ENCODE measurements at places on chromosomes 6 and 20.

DNA sequence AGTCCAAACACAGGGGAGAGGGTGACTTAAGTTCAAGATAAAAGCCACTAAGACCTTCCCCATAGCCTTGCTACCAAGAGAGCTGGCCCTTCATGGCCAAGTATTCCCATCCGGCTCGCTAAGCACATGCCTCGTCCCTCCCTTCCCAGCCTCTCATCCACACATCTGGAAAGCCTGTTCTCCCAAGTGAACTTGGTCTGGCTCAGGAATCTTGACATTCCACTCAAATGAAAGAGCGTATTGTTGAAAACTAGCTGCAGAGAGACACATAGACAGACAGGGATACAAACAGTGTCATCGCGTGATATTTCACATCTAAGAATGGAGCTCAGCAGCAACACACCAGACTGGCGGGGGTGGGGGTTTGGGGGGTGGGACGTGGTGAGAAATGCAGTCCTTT, 182.8 kb upstream of the FOXQ1 start:
- no peak for DNase-seq

GRCh38 chr6:137680705-137681346, 186.2 kb upstream of the TNFAIP3 start:
- no peak for DNase-seq

GRCh38 chr6:2542858-2543218, 207.9 kb downstream of the MYLK4 start:
- DNase-seq = peak; percentile 75

GRCh38 chr6:129306826-129307225, 403.2 kb downstream of the ARHGAP18 start:
- DNase-seq = no peak

DNA sequence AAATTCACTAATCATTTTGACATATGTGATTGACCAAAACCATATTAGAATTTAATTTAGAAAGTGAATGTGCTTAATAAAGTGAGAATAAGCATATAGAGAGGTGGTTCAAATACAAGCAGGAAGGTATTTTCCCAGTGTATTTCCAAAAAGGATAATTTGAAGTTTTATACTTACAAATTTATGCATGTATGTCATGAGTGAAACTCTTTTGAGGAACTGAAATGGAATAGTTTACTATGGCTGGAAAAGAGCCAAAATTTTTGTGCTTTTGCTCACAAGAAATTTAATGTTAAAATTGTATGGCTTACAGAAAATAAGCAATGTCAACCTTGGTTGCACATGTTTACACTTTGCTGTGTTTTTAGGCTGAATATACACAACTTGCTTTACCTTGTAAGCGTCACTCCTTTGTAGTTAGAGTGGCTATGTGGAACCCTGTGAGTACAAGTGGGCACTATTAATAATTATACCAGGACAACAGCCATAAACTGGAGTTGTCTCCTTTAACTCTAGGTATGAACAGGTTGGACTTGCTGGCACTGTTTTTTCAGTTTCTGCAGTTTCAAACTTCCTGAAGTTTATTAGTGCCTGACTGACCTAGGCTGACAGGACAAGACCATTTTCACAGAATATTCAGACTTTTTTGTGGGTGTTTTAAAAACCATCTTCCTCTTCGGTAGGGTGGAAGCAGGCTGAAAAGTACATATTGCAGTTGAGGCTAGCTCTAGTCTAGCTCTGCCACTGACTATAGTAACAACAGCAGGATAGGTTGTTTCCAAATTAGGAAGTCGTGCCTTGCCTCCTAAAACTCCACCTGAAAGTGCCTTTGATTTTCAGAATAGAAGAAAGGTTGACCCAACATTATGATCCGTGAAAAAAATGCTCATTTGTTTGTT, 6.0 kb downstream of the AFDN start:
- DNase-seq = no peak

DNA sequence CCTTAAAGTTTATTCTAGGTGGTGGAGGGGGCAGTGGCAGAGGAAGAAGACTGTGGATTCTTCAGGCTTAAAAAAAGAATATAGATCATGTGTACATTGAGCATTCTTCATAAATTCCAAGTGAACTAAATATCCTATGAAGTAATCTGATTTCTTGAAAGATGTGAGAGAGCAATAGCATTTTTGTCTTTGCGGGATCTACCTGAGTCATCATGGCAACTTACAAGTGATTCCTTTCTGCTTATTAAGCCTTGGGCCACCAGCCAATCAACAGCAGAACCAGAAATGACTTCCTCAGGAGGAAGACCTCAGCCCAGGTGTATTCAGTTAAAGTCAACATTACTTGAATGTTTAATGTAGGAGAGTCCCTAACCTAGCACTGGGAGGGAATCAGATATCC, 756.9 kb downstream of the TFAP2A start:
- DNase-seq = no peak

- DNase-seq = no peak
These were observed 223.2 kb downstream of the PRL start for GRCh38 chr6:22073516-22074198.

GRCh38 chr20:31695849-31696804, 26.5 kb downstream of the BCL2L1 start:
- DNase-seq = no peak

DNA sequence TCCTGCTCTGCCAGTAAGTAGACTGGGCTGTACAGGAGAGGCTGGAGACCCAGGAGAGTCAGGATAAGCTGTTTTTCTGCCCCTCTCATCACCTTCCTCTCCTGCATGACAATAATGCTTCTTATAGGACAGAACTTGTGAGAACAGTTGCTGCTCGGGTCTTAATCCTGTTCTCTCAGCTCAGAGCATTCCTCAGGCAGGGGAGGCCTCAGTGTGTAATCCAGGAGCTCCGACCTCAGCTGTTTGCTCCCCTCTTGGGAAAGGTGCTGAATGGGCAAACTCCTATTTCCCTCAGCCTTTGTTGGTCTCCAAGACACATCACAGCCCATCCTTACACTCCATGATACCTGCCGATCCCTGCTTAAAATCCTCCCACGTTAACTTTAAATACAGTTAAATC, 134.9 kb upstream of the LRFN2 start:
- no peak for DNase-seq

GRCh38 chr20:52958211-52958610, 13.9 kb upstream of the TSHZ2 start:
- DNase-seq = no peak

- no peak for DNase-seq
These were observed 83.6 kb downstream of the THBS2 start for GRCh38 chr6:169169941-169170582.

DNA sequence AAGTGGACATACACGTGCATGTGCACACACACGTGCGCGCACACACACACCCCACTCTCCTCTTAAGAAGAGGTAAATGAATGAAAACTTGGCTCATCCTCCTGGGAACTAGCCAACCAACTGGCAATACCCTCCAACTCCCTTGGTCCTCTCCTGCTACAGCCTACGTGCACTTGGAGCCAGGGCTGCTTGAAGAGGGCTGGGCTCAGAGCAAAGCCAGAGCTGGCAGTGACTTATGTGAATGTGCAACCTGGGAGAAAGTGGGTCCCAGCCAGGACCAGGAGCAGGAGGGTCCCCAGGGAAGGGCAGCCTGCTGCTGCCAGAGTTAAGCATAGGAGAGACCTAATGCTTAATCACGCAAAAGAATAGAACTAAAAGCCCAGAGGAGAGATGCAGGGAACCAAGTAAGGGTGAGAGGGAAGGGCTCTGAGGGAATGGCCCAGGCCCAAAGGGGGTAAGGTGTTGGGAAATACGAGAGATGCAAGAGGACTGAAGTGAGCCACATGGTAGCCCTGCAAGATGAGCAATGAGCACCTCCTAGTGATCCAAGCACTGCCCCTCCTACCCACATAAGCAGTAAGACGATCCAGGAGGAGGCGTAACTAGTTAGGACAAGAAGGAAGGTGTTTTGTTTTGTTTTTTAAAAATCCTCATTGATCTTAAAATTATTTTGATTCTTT, 24.7 kb downstream of the TRAF3IP2 start:
- no peak for DNase-seq

All from NCI-H187 treated with DMSO at 0.1 percent for 48 hours (cell line).